ENCODE measurements at places on chromosomes 4 and X. TPM values are rescaled to one million over a fixed set of nuclear protein-coding genes. Genes with fewer than 3 reads are reported as not detected.
A peak's percentile ranks its signal among the peaks of the same experiment; 100 is the strongest.

Gene CD99
- 158 TPM for total RNA-seq

Gene GAGE2A
- not detected for total RNA-seq

Gene TBC1D25
- 3.9 TPM for total RNA-seq

Gene RAP1GDS1
- 25.7 TPM for total RNA-seq

Gene RNF175
- total RNA-seq: 1.2 TPM

Gene BLTP1
- 56.1 TPM for total RNA-seq

Gene GPR119
- total RNA-seq: not detected

DNA sequence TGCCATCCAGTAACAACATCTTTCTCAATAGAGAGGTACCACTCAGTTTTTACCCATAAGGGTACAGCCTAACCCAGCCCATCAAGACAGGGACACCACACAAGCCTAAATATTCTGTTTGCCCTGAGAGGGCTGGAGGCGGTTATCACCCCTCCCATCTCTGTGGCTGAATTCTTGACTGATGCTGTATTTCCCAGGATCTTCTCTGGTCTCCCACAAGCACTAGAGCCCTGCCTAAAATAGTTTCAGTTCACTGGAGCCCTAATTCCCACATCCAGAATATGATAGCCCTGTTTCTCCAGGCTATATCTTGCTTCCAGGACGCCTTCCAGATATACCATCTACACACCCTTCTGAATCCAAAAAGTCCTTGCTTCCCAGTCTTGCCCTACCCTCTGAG lies 91.6 kb upstream of the NMU start:
- no peak overlapping the region for H3K27ac ChIP-seq
- H3K27me3 ChIP-seq: no peaks in the 10 kb centered on the region
- DNase-seq: no peak
- no peaks in the 10 kb centered on the region for H3K4me1 ChIP-seq

DNA sequence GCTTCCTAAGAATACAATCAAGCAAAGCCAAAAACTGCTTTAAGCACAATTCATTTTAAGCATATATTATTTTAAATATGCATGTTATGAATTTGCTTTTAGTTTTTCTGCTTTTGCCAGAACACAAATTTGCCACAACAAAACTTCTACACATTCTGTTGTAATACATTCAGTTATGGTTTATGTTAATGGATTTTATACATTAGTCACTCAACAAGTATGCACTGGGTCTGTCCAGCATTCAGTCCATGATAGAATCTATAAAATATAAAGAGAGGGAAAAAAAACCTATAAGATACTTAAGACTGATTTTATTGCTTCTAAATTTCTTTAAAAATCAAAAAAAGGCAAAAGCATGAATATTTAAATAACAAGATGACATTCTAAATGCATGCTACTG lies 22.2 kb downstream of the IQCM start:
- H3K4me3 ChIP-seq: no peak overlapping the region
- no peaks in the 10 kb centered on the region for H3K36me3 ChIP-seq
- no peak overlapping the region for H3K27ac ChIP-seq
- H3K27me3 ChIP-seq: no peaks in the 10 kb centered on the region
- no peak for DNase-seq

GRCh38 chr4:31518796-31519250 lies 798.7 kb downstream of the PCDH7 start:
- no peaks in the 10 kb centered on the region for H3K4me1 ChIP-seq
- no peak overlapping the region for H3K27ac ChIP-seq
- no peak overlapping the region for H3K4me3 ChIP-seq
- no peak for DNase-seq
- no peaks in the 10 kb centered on the region for H3K36me3 ChIP-seq
- H3K27me3 ChIP-seq: no peaks in the 10 kb centered on the region

DNA sequence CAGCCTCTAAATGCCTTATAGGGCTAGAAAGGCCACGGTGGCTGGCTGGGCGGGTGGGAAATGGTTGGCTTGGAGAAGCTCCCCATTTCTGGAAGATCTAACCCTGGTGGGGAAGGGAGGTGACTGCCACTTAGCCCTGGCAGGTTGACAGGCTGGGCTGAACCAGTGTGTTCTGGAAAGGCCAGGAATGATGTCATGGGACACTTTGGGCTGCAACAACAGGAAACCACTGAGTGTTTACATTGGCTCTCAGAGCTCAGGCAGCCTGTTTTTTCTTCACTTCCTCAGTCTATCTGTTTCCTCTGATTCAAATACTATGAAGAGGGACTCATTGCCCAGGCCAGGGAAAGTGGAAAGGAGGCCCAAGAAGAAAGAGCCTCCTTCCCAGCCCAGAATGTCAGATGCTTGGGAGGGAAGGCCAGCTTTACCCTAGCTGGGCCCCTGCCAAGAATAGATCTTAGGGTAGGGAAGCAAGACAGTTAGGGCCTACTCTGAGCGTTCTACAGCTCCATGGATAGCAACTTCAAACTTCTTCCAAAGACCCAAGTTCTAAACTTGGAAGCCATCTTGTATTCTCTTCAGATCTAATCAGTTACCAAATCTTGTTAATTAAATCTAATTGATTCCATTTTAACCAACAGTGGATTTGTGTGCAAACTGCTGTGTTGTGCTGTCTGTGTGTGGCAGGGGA lies 65.8 kb upstream of the MSN start:
- peak; percentile 84 for DNase-seq
- no peak overlapping the region for H3K4me3 ChIP-seq
- H3K27me3 ChIP-seq: no peaks in the 10 kb centered on the region
- H3K27ac ChIP-seq: peak overlapping the region; percentile 86
- peaks cover 12% of the 10 kb centered on the region for H3K4me1 ChIP-seq
- H3K36me3 ChIP-seq: no peaks in the 10 kb centered on the region

DNA sequence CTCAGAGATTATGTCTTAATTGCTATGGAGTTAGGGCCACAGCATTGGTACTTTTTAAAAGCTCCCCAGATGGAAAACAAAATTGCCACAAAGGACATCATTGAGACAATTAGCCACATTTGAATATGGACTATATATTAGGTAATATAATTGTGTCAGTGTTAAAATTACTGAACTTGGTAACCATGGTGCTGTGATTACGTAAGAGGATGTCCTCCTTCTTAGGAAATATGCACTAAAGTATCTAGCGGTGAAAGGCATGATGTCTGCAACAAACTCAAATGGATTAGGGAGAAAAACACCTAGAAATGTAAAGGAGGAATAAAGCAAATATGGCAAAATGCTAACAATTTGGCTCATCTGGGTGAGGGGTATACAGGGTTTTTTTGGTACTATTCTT lies 89.9 kb upstream of the PAK3 start:
- peaks cover 26% of the 10 kb centered on the region for H3K27me3 ChIP-seq
- no peaks in the 10 kb centered on the region for H3K36me3 ChIP-seq
- H3K4me3 ChIP-seq: no peak overlapping the region
- no peak overlapping the region for H3K27ac ChIP-seq
- H3K4me1 ChIP-seq: no peaks in the 10 kb centered on the region
- no peak for DNase-seq

DNA sequence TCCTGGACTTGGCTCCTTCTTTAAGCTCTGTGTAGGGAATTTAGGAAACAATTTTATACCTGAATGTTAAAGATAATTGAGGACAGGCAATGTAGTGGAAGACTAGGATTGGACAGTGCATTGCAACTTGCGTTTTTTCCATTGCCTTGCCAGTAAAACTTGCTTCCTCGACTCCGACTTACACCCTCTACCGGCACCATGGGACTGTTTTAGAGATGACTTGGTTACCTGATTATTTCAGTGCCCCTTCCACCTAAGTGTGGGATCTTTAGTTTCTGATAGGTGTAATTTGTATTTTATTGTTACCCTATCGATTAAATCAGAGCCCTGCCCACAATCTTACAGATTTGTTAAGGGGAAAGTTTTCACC lies 1.2 kb downstream of the PRPS1 start:
- H3K4me1 ChIP-seq: peaks cover 2% of the 10 kb centered on the region
- peaks cover 10% of the 10 kb centered on the region for H3K27me3 ChIP-seq
- peak overlapping the region; percentile 64 for H3K4me3 ChIP-seq
- H3K27ac ChIP-seq: no peak overlapping the region
- H3K36me3 ChIP-seq: no peaks in the 10 kb centered on the region

- DNase-seq: peak; percentile 54
- no peaks in the 10 kb centered on the region for H3K27me3 ChIP-seq
- H3K4me3 ChIP-seq: no peak overlapping the region
Observed at GRCh38 chr4:3199653-3200422, 49.1 kb upstream of the MSANTD1 start.

DNA sequence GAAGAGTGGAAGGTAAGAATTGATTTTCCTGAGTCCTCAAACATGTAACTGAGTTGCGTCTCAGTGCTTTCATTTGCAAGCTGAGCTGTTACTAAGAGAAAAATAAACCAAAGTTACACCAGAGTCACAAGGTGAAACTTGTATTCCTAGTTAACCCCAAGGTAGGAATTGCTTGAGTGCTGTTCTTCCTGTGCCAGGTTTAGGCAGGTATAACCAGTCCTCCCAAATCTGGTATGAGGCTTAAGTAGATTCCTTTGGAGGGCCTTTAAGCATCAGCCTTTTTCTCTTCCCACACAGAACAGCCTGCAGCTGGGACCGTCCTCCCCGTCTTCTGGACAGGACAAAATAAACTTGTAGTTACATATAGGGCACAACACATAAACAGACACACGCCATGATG lies 2.3 kb upstream of the BTC start:
- peaks cover 11% of the 10 kb centered on the region for H3K4me1 ChIP-seq
- no peaks in the 10 kb centered on the region for H3K36me3 ChIP-seq
- no peak overlapping the region for H3K27ac ChIP-seq
- DNase-seq: no peak
- H3K4me3 ChIP-seq: no peak overlapping the region

DNA sequence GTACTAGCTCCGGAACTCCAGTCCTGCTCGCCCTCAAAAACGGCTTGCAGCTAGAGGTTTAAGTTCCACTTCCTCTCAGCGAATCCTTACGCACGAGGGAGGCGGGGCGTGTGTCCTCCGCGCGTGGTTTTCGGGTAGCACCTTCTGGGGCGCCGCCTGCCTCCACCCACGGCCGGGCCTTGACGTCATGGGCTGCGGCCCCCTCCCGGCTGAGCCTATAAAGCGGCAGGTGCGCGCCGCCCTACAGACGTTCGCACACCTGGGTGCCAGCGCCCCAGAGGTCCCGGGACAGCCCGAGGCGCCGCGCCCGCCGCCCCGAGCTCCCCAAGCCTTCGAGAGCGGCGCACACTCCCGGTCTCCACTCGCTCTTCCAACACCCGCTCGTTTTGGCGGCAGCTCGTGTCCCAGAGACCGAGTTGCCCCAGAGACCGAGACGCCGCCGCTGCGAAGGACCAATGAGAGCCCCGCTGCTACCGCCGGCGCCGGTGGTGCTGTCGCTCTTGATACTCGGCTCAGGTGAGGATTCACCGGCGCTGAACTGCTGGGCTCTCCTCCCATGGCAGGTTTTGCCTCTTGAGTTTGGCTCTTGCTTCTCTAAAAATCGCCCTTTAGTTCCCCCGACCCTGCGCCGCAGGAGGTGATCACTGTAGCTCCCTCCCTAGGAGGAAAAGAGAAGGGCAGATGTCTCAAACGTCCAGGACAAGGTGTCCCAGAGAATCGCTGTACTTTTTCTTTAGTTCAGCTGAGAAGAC lies at the start of gene AREG:
AREG (plus strand) TSS at position 246 of the 752 bp plus-strand sequence; CDS start at position 456, 210 bp downstream.
- no peak within 1 kb of the TSS for H3K27ac ChIP-seq
- H3K4me1 ChIP-seq: peaks cover 4% of the 10 kb centered on the region
- peak within 1 kb of the TSS; percentile 49 for H3K4me3 ChIP-seq
- H3K36me3 ChIP-seq: no peaks in the 10 kb centered on the region
- peaks cover 12% of the 10 kb centered on the region for H3K27me3 ChIP-seq
- DNase-seq: peak; percentile 52

DNA sequence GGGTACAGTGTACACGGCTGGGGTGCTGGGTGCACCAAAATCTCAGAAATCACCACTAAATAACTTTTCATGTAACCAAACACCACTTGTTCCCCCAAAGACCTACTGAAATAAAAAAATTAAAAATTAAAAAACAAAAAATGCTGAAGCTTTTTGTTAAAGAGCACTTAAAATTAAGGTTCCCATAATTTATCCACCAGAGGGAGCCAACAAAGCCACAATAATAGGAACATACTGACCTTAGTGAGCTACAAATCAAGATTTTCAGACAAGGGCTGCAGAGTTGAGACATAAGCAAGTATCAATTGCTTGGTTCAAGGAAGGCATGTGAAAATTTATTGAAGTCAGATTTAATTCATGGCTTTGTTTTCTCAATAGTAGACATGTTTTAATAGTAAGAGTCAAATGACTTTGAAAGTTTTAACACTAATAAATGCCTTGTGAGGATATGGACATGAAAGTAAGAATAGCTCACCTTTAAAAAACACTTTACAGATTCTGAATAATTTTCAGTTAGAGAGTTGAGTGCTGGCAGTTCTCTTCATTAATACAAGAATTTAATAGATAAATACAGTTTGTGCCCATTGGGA lies 43.0 kb upstream of the SCOC start:
- DNase-seq: peak; percentile 40
- no peaks in the 10 kb centered on the region for H3K4me1 ChIP-seq
- H3K36me3 ChIP-seq: no peaks in the 10 kb centered on the region
- H3K27me3 ChIP-seq: no peaks in the 10 kb centered on the region
- no peak overlapping the region for H3K4me3 ChIP-seq

DNA sequence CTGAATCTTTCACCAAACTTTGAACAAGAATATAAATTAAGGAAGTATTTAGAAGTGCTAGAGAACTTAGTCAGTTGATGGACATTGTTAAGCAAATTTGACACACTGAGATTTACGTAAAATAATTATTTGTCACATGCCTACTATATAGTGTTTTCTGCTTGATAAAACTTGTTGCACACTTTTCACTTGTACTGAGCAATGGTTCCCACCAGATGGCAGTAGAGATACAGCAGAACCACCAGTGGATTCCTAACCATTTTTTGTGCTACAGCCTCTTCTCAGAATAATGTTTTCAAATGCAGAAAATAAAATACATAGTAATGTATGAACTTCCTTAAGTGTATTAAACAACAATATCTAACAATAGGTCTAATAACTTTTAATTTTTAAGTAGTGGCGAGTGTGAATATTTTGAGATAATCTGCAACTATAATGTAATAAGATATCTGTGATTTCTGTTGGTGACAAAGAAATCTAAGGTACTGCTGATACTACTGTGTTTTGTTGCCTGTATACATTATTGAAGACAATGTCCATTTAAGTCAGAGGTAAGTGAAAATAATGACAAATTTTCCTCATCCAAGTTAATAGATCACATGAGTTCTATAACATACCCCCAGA lies 81.2 kb downstream of the APOOL start:
- DNase-seq: peak; percentile 37
- no peaks in the 10 kb centered on the region for H3K36me3 ChIP-seq
- no peaks in the 10 kb centered on the region for H3K27me3 ChIP-seq
- H3K4me1 ChIP-seq: no peaks in the 10 kb centered on the region
- H3K4me3 ChIP-seq: no peak overlapping the region
- H3K27ac ChIP-seq: no peak overlapping the region

GRCh38 chr4:42489095-42489494 lies 91.8 kb downstream of the SHISA3 start:
- no peak for DNase-seq
- no peak overlapping the region for H3K4me3 ChIP-seq
- H3K36me3 ChIP-seq: no peaks in the 10 kb centered on the region
- no peaks in the 10 kb centered on the region for H3K4me1 ChIP-seq
- H3K27me3 ChIP-seq: no peaks in the 10 kb centered on the region
- H3K27ac ChIP-seq: no peak overlapping the region

- DNase-seq: peak; percentile 4
- peaks cover 48% of the 10 kb centered on the region for H3K27me3 ChIP-seq
- H3K4me1 ChIP-seq: peaks cover 2% of the 10 kb centered on the region
- H3K36me3 ChIP-seq: no peaks in the 10 kb centered on the region
- H3K27ac ChIP-seq: no peak overlapping the region
Observed at GRCh38 chrX:112081781-112082652, 559 bp downstream of the TRPC5 start.
